Bronchial epithelial cell (primary cell): ENCODE measurements at places on chromosomes 1 and 21.
A peak's percentile ranks its signal among the peaks of the same experiment; 100 is the strongest.

GRCh38 chr1:116573431-116574095 lies 2.7 kb upstream of the CD58 start:
- no peak for DNase-seq

DNA sequence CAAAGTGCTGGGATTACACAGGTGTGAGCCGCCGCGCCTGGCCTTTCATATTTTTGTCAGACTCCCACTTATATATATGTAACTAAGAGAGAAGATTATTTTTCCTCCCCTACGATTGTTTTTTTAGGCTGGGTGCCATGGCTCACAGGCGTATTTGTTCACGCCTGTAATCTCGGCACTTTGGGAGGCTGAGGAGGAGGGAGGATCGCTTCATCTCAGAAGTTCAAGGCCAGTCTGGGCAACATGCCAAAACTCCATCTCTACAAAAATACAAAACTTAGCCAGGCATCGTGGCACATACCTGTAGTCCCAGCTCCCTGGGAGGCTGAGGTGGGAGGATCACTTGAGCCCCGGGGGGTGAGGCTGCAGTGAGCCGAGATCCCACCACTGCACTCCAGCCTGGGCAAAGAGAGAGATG lies 23.9 kb upstream of the ITLN2 start:
- no peak for DNase-seq

DNA sequence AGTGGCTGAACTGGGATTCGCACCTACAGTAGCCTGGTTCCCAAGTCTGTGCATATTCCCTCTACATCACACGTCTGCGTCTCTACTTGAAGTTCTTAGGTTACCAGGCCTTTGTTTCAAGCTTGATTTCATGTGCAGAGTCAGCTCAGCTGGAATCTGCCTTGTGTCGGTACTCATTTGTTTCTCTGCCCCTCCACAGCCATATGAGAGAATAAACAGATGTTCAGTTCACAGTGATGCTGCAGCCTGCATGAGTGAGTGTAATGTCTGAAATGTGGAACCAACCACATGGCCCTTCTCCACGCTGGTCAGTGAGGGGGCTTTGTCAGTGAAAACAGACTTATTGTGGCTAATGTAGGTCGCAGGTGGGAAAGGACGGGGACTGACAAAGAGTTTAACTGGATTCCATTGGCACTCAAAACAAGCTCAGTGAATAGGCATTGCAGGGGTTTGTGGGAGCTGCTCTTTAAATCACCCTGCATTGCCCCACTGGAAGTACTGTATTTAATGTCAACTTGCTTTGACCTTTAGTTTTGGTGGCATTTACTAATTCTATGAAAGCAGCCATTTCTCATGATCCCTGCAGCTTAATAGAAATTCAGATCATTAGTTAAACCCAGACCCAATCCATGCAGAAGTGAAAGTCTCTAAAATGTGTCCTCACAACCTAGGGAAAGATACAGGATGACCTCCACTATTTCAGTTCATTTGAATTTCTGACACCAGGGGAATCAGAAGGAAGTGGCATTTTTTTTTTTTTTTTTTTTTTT lies 136.4 kb upstream of the FAM78B start:
- no peak for DNase-seq

DNA sequence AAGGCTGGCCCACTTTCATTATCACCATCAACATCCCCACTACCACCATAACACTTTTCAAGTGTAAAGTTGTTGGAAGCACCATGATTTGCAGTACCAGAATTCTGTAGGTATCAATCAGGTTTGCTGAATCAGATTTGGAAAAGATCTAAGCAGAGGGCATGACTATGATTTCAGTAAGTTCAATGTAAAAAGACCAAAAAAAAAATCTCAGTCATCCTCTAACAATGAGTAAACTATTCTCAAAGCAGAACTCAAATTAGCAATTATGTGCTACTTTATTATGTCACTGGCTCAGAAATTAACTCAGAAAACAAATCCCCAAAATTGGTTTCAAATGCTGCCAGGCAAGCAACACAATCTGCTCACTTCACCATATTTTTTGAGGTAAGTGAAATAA lies 187.8 kb upstream of the HP1BP3 start:
- no peak for DNase-seq

DNA sequence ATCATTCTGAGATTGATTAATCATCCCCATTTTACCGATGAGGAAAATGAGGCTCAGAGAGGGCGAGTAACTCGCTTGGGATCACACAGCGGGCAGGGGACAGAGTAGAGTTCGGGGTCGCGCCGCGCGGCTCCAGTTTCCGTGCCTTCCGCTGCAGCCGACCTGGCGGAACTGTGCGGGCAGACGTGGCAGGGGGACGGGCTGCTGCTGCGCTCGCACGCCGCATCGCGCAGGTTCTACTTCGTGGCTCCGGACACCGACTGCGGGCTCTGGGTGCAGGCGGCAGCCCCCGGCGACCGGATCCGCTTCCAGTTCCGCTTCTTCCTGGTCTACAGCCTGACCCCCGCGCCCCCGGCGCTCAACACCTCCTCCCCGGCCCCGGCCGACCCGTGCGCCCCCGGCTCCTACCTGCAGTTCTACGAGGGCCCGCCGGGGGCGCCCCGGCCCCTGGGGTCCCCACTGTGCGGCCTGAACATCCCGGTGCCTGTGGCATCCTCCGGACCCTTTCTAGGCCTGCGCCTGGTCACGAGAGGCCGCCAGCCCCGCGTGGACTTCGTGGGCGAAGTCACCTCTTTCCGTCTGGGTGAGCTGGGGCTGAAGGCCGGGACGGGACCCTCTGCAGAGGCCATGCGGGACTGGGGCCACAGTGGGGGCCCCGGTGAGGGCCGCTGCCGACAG lies 2.3 kb downstream of the LDLRAD2 start:
- no peak for DNase-seq

GRCh38 chr1:223684488-223684792 lies 18.9 kb upstream of the CAPN8 start:
- DNase-seq, result no peak

DNA sequence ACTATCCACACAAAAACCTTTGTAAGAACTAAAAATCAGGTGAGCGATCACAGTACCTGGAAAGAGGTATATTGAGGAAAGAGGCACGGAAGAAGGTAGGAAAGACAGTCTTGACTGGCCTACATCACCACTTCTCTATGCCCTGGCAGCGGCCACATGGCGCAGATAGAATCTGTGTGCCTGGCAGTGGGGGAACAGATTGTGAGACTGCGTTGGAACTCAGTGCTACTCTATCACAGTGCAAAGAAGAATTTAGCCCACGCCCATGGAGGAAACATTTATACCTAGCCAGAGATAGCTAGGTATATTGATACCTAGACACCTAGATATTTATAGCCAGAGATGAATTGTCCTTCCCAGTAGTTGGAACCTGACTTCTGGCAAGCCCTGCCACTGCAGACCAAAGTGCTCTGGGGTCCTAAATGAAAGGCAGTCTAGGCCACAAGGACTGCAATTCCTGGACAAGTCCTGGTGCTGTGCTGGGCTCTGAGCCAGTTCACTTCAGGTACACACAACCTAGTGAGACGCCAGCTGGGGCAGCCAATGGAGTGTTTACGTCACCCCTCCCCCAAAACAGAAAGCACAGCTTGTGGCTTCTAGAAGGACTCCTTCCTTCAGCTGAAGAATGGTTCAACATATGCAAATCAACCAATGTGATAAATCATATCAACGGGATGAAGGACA lies 51.9 kb downstream of the DHX9 start:
- no peak for DNase-seq

- DNase-seq, result peak; percentile 87
Observed at GRCh38 chr1:106254748-106255147, 801.7 kb upstream of the PRMT6 start.

DNA sequence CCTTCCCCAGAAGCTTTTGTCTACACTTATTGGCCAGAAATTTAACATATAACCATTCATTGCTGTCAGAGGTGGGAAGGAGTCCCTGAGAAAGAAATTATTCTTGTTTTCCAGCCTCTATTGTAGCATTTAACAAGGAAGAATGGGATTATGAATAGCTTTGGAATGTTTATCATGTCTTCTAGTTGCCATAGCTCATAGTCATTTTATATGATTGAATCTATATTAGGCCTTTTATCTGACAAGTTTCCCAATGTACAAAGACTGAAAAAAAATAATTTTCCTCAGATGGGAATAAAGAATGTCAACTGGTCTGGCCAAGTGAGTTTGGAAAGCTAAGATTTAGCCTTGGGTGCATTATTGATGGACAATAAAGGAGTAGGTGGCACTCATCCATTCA lies 28.3 kb downstream of the PTPRC start:
- peak; percentile 43 for DNase-seq

GRCh38 chr1:202365092-202365815 lies 16.8 kb downstream of the PPP1R12B start:
- peak; percentile 14 for DNase-seq

GRCh38 chr1:204493145-204493983 lies 1.2 kb downstream of the PIK3C2B start:
- peak; percentile 53 for DNase-seq

- no peak for DNase-seq
Observed at GRCh38 chr1:33247545-33247944, 8.7 kb upstream of the ZNF362 start.

DNA sequence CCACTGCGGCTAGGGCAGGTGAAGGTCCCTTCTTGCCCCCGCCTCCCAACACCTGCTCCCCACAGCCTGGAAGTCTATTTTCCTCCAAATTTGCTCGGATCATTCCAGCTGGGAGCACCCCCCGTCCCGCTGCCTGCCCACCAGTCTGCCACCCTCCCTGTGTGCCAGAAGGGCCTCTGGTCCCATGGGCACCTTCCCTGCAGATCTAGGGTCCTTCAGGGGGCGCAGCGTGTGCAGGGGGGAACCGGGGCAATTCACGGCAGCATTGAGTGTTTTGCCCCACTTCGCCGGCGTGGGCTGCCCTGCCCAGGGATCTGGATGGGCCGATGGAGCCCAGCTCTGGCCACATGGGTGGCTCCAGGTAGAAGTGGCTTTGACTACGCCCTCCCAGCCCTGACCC lies 26.3 kb upstream of the PEX10 start:
- no peak for DNase-seq

- DNase-seq, result no peak
Observed at GRCh38 chr1:36843906-36844610, 190.3 kb downstream of the GRIK3 start.

DNA sequence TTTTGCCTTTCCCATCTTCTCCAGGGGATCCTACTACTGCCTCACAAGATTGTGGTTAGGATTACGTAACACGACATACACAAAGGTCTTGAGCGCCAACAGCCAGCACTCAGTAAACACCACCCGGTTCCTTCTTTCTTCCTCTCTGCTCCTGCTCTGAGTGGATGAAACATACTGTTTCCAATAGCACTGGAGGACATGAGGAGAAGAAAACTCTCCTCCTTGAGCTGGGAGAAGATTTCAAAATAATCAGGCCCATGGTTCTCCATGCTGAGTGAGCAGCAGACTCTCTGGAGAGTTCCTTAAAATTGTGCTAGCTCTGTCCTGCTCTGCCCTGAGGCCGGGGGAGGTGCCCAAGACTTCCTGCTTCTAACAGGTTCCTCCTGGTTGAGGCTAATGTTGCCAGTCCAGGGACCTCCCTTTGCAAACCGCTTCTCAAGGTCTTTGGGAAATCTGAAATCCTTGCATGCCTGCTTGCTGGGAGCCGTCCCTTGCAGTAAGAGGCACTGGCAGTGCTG lies 29.4 kb upstream of the MX1 start:
- DNase-seq, result peak; percentile 41

DNA sequence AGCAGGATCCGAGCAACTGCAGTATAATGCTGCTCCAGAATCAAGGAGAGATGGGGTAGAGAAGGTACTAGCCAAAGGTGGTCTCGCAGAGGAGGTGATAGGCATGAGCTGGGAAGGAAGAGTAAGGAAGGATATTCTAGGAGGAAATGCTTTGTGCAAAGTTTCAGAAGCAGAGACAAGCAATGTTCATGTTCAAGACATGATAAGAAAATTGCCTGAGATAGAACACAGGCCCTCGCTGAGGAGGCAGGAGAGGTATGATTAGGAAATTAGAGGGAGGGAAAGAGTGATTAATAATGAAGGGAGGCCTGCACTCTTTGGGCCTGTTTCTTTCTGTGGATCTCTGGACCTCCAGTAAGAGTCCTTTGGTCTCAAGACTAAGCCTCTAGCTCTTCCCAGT lies 12.9 kb upstream of the ETV3 start:
- DNase-seq, result no peak

- peak; percentile 6 for DNase-seq
Observed at GRCh38 chr1:243882276-243882675, 32.2 kb upstream of the AKT3 start.

- DNase-seq, result peak; percentile 66
Observed at GRCh38 chr1:218344814-218345672, at the start of gene TGFB2. TGFB2 (plus strand) TSS chr1:218345336; CDS start chr1:218346702, 1,366 bp downstream.

GRCh38 chr1:11970441-11971185 lies 9.6 kb upstream of the MFN2 start:
- no peak for DNase-seq

DNA sequence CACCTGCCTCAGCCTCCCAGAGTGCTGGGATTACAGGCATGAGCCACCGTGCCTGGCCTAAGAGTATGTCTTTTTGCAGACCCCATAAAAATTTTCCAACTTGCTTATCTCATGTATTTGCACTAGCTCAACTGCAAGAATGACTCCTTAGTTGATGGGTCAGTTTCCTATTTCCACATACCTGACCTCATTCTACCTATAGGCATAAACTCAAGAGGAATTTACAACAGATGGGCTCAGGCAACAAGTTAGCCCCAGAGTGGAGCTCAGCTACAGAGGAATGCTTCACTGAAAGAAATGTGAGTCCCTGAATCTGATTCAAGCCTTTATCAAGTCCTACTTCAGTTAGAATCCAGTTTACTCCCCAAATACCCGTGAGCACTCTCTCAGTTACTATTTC lies 5.3 kb upstream of the SLC37A1 start:
- DNase-seq, result peak; percentile 77

GRCh38 chr1:178126261-178126660 lies 32.4 kb downstream of the RASAL2 start:
- DNase-seq, result peak; percentile 66

DNA sequence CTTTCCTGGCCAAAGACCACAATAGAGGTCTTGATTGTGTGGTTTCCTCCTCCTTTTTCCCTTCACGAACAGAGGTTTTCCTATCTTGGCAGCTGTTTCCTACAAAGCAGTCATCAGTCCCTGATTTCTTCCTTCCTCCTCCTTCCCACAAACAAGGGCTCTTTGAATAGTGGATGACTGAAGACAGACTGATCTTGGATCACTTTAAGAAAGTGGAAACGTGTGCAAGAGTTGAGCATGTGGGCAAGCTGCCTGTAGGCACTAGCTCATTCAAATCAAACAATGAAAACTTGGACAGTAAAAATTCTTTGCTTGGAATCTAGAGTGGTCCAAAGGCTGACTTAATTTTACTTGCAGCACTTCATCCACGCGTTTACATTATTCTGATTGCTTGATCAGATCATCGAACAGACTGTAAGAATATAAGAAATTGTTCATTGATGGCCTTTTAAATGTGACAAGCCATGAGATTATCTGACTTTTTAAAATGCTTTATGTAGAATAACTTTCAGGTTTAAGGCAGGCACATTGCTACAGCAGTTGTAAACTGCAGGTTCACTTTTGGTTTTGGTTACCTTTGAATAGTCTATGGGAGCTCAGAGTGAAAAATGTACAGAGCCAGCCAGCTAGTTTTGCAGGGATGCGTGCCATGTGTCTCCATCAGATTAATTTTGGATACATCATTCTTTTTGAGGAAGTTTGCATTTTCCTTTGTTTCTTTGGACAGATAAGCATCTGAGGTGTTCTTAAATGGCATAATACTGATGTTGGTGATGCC lies 34.4 kb downstream of the ADGRL2 start:
- DNase-seq, result peak; percentile 25
